ENCODE measurements at places on chromosomes 13 and 19.

DNA sequence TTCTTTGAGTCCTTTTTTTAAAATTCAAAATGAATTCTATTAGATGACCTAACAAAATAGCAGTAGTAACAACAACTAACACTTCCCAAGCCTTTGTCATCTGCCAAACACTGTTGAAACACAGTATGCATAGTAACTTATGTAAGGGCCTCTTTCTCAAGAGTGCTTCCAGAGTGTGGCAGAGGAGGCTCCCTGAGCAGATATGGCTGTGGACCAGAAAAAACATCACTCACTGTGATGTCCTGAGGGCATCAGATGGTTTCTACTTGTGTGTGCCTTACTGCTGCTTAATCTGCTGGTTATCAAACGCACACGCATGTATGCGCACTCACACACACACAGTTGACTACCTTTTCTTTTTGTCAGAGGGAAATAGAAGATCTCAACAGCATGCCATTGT is 110.8 kb downstream of the DLEU7 start:
- DNase-seq: peak; percentile 58

DNA sequence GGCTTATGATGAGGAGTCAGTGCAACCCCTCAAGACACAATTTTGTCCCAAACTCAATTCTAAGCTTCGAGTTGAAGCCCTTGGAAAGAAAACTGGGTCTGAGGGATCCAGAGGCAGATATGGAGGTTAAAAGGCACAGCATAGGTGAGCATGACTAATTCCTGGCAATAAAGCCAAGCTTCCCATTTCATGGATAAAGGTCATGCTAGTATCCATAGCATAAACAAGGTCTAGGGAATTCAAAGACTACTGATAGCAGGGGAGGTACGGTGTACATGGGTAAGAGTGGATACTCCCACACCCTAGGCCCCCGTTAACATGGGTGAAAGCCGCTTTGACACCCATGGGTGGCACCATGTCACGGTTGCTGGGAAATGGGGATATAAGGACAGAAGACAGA is 24.0 kb downstream of the MED4 start:
- no peak for DNase-seq

- DNase-seq: no peak
These were observed 3.7 kb downstream of the TNFSF9 start for GRCh38 chr19:6534451-6535093.

- DNase-seq: no peak
These were observed 123.4 kb downstream of the POSTN start for GRCh38 chr13:37475151-37475550.

GRCh38 chr13:94233401-94233800 is 246.1 kb downstream of the DCT start:
- DNase-seq: no peak

DNA sequence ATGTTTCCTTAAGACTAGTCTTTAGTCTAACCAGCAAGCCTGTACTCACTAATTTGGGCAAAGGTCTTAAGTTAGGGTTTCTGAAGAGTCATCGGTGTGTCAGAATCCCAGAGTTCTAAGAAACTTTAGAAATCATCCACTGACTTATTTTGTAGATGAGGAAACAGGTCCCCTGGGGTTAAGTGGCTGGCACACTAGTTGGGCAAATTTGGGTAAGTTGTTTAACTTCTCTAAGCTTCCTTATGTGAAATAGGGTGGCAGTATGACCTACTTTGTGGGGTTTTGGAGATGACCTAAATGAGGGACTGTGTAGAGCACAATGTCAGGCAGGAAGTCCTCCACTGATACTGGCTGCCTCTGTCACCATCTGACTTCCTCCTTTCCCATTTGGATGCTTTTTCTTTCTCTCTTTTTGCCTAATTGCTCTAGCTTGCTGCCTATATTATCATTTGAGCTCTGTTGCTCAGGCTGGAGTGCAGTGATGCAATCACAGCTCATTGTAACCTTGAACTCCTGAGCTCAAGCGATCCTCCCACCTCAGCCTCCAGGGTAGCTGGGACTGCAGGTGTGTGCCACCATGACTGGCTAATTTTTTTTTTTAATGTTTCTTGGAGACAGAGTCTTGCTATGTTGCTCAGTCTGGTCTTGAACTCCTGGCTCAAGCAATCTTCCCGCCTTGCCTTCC is 2.3 kb downstream of the ADGRE3 start:
- no peak for DNase-seq

DNA sequence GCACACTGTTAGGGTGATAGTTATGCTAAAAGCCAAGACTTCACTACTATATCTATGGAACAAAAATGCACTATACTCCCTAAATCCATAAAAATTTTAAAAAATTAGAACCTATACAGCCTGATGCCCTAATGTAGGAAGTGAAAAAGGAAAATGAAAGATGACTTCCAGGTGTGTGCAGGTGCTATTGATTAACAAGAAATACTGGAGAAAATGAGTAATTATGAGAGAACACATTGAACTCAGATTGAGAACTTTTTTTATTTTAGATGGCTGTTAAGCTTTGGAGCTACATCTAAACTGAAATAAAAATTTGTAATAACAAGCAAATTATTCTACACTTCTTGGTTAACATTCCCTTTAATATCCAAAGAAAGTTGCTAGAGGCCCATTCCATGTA is 1015.7 kb downstream of the PCDH9 start:
- DNase-seq: no peak

GRCh38 chr19:37763488-37763887 is 15.9 kb downstream of the ZNF573 start:
- DNase-seq: no peak

- DNase-seq: no peak
These were observed 546 bp upstream of the ZNF546 start for GRCh38 chr19:39996218-39996810.

DNA sequence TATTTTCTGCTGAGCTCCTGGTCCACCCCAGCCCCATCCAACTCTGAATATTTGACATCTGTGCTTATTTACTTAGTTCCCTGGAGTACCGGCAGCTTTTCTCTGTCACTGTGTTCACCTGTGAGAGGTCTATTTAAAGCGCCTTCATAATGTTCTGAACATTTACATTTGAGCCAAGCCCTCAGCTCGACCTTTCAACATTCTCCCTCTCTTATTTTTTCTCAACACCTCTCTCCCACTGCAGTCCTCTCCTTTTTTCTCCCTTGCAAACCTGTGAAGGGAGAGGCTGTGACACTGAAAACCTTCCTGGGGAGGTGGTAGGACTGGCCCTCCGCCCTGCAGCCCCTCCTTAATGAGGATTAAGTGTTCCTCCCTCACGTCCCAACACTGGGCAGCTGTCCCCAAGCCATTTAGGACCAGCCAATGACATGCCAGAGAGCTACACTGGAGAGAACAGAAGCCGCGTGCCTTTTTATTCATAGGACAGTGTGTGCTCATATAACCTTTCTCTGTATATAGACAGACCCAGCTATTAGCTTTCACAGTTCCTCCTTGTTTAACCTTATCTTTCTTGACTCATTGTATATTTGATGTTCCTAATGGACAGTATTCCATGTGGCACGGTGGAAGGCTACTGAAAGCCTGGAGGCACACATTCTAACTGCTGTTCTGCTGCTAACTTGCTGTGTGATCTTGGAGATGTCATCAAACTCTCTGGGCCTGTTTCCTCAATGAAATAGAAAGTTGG is 134.8 kb downstream of the NUFIP1 start:
- no peak for DNase-seq

- DNase-seq: no peak
These were observed 666.7 kb downstream of the UQCRFS1 start for GRCh38 chr19:28546148-28546685.

DNA sequence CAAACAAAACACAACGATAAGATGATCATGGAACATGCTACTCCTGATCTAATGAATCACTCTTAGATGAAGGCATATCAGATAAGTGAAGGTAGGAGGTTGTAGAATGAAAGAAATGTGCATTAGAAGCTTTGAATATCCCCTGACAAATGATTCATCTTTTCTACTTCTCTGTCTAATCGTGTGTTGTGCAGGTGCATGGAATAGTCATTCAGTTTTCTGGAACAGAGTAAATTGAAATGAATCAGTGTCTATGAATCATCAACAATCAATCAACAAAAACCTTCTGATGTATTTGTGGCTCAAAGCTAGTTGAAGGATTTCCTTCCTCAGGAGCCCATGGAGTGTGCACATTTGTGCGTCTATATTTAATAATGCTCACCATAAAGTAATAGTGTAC is 1290.4 kb upstream of the PCDH20 start:
- DNase-seq: no peak

- DNase-seq: peak; percentile 10
These were observed 124.2 kb upstream of the SERP2 start for GRCh38 chr13:44249431-44249836.

GRCh38 chr13:76094645-76095044 is 458.5 kb downstream of the LMO7 start:
- no peak for DNase-seq

- DNase-seq: no peak
These were observed 5.6 kb downstream of the ICAM5 start for GRCh38 chr19:10295305-10295846.

DNA sequence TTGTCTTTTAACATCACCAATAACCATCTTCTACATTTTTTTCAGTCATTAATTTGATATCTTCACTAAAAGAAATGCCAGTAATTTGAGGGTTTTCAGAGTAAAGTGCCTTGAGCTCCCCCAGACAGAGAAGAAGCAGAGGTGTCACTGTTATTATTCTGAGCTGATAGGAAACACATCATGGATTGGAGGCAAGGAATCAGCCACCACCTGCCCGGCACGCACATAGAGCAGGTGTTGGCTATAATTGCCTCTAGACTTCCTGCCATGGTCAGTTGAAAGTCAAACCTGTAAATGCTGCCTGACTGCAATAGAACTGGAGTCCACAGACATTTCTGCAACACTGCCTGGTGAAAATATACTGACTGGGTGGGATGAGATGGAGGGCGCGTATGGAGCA is 776.6 kb downstream of the UQCRFS1 start:
- DNase-seq: peak; percentile 21

DNA sequence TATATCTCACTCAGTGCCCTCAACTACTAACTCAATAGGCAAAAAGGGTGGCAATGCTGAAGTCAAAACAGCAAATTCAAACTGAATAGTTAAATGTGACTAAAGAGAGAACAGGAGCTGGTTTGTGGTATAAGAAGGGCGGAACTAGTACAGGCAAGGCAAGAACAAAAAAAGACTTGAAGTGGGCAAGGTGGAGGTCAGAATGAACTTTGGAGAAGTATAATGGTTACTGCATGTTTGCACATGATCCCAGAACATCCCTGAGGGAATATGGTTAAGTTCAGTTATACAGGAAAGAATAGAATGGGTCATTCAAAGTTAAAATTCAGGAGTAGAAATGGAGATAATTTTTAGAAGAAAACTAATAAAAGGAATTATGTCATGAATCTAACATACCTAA is 85.5 kb downstream of the DIAPH3 start:
- DNase-seq: no peak

DNA sequence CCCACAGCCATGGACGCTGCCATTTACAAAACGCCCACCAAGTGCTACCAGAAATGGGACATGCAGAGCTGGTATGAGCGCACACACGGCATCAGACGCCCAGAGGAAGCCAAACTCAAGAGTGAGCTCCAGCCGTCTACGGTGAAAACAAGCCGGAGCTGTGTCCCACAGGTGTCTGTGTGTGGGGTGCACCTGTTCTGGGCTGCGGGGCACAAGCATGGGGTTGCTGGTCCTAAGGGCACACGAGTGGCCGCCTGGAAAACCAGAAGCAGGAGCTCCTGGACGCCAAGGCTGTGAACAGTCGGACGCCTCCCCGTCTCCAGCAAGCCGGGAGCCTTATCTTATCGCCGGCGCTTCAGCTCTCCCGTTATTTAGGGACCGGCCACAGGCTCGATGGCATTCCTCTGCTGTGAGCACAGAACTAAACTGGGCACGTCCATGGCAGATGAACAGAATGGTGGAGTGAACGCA is 1.3 kb downstream of the ADPRHL1 start:
- no peak for DNase-seq

DNA sequence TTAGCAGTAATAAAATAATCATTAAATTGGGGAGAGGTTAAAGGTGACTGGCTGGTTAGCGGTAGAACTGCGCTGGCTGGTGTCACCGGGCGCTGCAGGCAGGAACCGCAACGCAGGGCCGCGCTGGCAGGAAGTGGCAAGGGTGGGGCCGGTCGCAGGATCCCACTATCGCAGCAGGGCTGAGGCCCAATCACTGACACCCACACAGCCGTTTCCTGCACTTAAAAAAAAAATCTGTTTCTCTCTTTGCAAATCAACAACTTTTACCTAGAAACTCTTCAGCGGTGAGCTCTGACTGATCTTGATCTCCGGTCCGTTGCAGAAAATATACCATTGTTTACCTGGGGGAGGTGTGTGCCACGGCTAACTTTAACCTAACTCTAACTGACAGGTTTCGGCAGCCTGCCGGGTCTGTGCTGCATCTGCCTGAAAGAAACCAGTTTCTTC is 46.9 kb downstream of the KLF2 start:
- DNase-seq: no peak

DNA sequence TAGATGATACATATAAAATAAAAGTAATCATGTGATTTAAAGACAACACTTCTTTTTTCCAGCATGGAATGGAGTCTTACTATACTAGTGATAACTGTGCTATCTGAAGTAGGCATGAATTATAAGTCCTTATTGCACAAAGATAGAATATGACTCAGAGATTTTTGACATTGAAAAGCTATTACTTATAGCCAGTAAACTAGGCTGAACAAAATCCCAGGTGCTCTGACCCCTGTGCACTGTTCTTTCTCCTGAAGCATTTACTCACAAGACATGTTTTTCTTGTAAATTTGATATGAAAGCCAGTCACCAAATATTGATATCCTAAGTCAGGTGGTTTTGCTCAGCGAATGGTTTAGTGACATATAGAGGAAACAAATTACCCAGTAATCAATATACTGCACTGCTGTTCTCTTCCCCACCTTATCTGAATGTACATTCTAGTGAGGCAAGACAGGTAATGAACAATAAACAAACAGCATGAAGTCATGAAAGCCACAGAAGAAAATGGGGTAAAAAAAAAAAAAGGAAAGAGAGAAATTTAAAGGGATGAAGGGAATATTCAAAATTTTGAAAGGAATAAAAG is 1567.0 kb upstream of the SPRY2 start:
- no peak for DNase-seq

GRCh38 chr13:49295244-49295643 is 47.5 kb downstream of the CDADC1 start:
- DNase-seq: peak; percentile 20

DNA sequence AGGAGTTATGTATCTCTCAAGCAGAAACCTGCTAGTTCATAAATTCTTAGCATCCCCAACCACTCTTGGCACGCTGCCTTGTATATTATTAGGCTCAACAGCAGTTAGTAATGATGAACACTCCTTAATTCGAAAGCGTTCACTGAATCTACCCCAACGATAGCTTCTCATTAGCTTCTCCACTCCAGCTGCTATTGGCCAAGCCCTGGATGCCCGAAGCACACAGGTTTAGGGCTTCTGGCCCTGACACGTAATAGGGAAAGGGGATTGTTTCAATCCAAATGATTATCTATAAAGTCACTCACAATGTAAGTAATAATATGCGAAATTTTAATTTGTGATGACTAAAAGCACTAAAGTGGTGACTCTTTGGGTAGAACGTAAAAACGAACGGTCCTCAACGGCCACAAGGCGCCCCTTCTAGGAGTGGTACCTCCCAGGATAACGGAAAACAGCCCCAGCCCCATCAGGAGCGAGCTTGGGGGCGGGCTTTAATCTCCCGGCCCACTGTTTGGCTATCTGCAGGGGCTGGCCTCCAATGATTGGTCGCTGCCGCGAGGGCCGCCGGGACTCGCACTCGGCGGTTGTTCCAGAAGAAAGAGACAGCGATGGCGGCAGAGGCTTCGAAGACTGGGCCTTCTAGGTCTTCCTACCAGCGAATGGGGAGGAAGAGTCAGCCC is at the start of gene RNF17:
RNF17 (plus strand) TSS at position 574 of the 680 bp plus-strand sequence; CDS start at position 609, 35 bp downstream.
- DNase-seq: no peak

- no peak for DNase-seq
These were observed 606.6 kb downstream of the LIG4 start for GRCh38 chr13:107608736-107609135.

Measured in G401 (cell line).